Activated CD8-positive, alpha-beta memory T cell treated with anti-CD3 and anti-CD28 coated beads, Interleukin-2, amount 50 U/mL, for 4 hours (primary cell): ENCODE measurements at places on chromosomes 12 and 14.
A peak's percentile ranks its signal among the peaks of the same experiment; 100 is the strongest.

- DNase-seq: no peak
Measured at GRCh38 chr12:121050725-121051124, 11.7 kb upstream of the OASL start.

DNA sequence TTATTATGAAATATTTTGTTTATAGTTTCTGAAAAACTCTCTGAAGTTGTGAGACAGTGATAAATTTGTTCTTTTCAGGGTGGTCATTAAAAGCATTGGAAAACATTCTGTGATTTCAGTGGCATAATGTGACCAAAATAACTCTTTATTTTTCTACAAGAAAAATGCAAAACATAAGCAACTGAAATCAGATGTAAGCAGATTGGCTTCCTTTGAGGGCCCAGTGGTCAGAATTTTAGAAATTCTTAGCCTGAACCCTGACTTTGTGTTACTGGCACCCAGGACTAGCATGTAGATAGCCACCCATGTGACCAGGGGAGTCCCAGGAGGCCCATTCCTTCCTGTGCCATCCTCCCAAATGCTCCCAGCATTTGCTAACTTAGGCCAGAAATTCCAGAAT is 145.6 kb upstream of the SLC38A2 start:
- DNase-seq: no peak

DNA sequence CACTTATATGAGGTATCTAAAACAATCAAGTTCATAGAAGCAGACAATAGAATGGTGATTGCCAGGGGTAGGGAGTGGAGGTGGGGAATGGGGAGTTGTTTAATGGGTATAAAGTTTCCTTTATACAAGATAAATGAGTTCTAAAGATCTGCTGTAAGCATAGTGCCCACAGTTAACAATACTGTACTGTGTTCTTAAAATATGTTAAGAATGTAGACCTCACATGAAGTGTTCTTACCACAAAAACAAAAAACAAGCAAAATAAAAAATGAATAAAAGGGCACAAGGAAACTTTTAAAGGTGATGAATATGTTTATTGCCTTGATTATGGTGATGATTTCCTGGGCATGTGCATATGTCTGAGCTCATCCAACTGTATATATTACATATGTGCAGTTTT is 211.8 kb downstream of the MSRB3 start:
- no peak for DNase-seq

GRCh38 chr12:93733358-93733757 is 56.2 kb downstream of the CRADD start:
- no peak for DNase-seq

GRCh38 chr12:106187155-106187789 is 48.5 kb upstream of the NUAK1 start:
- DNase-seq: no peak

- DNase-seq: peak; percentile 77
Measured at GRCh38 chr12:50059440-50060119, 2.2 kb downstream of the ASIC1 start.

- no peak for DNase-seq
Measured at GRCh38 chr12:111605911-111606766, 7.0 kb upstream of the ATXN2 start.
